ENCODE measurements at places on chromosomes 4 and X.

DNA sequence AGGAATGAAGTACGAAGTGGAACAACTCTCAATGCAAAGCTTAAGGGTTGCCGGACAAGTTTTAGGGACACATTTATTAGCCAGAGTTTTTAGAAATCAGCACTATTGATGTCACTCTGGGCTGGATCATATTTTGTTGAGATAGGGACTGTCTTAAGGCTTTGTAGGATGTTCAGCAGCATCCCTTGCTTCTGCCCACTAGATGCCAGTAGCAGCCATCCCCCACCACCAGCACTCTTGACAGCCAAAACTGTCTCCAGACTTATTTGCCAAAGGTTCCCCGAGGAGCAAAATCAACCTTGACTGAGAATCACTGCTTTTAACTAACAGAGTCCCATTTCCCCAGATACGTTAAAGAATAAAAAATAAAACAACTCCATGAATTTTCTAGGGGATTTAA, 1497.3 kb downstream of the STIM2 start:
- DNase-seq: no peak

GRCh38 chrX:41971346-41971745, 48.0 kb upstream of the CASK start:
- DNase-seq: no peak

GRCh38 chrX:5155301-5155700, 1073.4 kb downstream of the NLGN4X start:
- DNase-seq: no peak

- DNase-seq: peak; percentile 12
Observed at GRCh38 chrX:70262952-70263567, 3.1 kb upstream of the P2RY4 start.

DNA sequence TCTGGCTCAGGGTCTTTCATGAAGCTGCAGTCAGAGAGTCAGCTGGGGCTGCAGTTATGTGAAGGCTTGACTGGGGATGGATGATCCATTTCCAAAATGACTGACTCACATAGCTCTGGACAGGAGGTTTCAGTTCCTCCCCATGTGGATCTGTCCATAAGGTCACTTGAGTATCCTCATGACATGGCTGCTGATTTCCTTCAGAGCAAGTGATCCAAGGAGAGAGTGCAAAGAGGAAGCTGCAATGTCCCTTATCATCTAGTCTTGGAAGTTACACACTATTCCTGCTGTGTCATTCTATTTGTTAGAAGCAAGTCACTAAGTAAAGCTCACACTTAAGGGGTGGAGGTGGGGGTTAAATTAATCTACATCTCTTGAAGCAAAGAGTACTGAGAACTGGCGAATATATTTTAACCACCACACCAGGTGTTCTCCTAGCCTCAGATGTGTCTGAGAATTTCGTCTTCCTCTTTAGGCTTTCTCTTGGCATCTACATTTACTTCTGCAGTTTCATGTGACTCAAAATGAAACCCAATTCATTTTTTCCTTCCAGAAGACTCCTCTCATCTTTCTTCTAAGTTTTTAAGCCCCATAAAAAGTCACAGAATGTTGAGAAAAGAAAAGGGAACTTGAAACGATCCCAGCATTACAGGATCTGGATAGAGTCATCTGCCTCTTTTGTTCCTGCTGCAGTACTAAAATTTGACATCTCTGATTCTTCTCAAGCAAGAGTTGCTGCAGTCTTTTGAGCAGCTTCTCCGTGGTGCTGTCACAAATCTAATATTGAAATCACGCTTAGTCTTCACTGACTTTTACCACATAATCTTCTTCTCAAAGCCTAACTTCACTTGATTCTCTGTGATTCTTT, 3.8 kb upstream of the GRPR start:
- DNase-seq: no peak

DNA sequence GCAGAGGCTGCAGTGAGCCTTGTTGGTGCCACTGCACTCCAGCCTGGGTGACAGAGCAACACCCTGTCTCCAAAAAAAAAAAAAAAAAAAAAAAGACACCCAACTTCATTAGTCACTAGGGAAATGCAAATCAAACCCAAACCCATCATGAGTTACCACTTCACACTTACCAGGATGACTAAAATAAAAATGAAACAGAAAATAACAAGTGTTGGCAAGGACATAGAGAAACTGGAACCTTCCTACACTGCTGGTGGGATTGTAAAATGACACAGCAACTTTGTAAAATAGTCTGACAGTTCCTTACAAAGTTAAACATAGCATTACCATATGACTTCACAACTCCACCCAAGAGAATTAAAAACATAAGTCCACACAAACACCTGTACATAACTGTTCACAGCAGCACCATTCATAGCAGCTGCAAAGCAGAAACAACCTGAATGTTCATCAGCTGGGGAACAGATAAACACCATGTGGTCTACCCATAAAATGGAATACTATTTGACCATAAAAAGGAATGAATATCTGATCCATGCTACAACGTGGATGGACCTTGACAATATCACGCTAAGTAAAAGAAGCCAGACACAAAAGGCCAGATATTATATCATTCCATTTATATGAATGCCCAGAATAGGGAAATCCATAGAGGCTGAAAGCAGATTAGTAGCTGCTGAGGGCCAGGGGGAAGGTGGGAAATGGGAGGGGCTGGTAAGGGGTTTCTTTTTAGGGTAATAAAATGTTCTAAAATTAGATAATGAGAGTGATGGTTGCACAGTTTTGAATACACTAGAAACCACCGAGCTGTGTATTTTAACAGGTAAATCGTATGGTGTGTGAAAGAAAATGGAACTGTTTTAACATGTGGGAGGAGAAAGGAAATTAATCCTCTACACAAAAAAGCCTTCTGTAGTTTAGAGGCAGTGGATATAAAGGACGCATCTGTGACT, 18.3 kb downstream of the CD99L2 start:
- no peak for DNase-seq

DNA sequence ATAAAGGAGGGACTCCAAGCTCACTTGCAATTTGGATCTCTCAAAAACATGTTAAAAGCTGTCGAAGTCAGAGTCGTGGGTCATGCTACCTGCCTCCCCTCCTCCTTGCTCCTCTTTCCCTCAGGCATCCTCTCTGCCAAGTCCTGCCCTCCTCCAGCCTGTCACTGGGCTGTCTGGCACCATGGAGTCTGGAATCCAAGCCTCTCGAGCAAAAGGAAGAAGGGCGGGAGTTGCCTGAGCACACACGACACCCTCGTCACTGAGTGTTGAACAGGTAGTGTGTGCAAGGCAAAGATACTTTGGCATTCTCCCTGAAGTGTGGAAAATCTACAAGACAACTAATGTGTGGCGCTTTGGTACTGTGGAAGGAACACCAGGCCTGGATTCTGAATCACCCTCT, 62.2 kb downstream of the HAUS3 start:
- DNase-seq: no peak

DNA sequence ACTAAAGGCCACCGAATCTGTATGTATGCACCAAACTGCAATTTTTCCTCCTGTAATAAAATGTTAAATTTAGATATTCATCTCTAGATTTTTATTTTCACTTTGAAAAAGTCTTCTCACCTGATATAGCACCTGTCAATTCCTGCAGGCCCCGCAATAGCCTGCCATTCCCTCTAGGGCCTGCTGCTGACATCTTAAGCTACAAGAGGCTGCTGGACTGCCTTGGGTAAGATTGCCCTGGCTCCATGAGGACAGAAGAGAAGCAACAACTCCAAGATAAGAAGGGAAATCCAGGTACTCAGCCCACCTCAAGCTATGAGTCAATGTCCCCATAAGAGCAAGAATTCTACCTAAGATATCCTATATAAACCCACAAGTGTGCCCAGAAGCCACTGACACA, 230.2 kb upstream of the AGTR2 start:
- DNase-seq: no peak

GRCh38 chr4:82739287-82740190, 59.1 kb downstream of the SCD5 start:
- DNase-seq: peak; percentile 72

- no peak for DNase-seq
Observed at GRCh38 chrX:11733614-11734013, 24.4 kb upstream of the MSL3 start.

DNA sequence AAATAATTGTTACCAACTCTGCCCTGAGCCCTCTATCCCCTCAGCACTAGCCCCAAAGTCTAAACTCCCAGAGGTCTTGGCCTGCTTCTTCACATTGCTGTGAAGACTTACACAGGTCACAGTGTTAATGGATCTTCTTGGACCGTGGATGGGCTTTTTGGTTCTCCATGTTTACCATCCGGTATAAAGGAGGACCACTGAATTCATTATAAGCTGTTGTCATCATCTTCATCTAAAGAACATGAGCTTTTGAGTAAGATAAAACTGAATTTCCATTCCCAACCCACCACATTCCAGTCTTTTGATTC, 8.5 kb downstream of the NUDT11 start:
- no peak for DNase-seq

GRCh38 chr4:7104366-7105031, 36.6 kb upstream of the GRPEL1 start:
- DNase-seq: no peak

GRCh38 chr4:177393236-177393635, 49.0 kb downstream of the AGA start:
- no peak for DNase-seq
